Activated CD4-positive, alpha-beta T cell treated with anti-CD3 and anti-CD28 coated beads for 24 hours (primary cell): ENCODE measurements at places on chromosomes 3 and 15.

GRCh38 chr15:41483115-41483514, 10.6 kb upstream of the ITPKA start:
- no peak for DNase-seq

DNA sequence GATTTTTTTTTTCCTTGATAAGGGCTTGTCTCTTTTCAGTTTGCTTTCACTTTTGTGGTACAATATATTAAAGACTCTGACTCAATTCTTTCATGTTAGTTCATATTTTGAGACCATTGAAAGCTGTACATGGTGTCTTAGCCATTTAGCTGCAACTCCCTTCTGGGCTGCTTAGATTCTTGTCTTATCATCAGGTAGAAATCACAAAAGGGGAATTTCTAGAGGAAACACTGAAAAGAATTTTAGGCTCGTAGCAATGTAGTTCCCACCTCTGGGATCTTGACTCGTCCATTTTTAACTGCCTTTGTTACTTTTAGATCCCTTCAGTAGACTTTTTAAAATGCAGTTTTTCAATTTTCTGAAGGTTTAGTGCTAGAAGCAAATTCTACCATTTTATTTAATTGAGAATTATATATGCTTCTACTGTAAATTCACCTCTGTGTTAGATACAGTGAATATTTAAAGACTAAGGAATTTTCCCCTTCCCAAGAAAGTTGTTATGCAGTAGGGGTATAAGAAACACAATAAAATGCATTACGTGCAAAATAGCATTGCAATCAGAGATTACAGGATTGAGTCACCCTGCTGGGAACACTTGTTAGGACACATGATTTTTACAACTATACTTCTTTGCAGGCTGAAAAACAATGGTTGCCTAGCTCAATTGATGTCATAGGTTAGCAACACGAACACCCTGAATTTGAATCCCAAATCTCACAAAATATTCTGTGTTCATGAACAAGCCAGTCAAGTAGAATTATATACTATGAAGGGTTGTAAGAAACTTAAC, 772.7 kb downstream of the PDCD6IP start:
- no peak for DNase-seq

- DNase-seq, result no peak
Measured at GRCh38 chr3:46090161-46090591, 62.9 kb upstream of the XCR1 start.

- peak; percentile 5 for DNase-seq
Measured at GRCh38 chr15:38252481-38253350, at the start of gene SPRED1. TSS of gene SPRED1 (plus strand) at chr15:38252836. CDS start at chr15:38253186, 350 bp downstream.

GRCh38 chr3:191076903-191077552, 122.0 kb upstream of the OSTN start:
- DNase-seq, result no peak

DNA sequence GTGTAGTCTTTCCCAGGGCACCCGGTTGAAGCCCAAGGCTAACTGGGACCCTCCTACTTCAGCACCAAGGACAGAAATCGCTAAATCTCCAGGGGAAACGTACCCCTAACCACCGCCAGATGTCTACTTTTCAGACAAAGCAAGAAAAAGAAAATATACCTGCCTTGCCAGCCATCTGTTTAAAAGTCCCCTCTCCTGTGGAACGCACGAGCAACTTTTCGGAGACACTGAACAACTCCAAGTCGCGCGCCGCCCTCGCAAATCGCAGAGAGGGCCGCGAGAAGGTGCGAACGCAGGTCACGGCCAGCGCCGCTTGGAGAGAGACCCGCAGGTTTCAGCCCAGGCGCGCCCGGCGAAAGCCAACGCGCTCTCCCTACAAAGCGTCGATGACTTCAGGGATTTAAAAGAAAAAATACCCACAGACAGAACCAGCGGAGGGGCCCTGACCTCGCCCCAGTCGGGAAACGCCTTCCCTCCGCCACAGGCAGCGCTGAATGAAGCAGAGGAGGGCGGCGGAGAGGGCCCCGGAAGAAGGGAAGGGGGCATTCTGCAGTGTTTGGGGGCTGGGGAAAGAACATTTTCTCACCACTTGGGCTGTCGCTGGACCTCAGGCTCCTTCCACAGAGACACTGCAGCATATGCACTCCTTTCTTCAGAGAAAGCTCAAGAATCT, 213.1 kb downstream of the FGF12 start:
- DNase-seq, result no peak

- DNase-seq, result peak; percentile 4
Measured at GRCh38 chr3:190120269-190121060, at the start of gene P3H2. TSS of gene P3H2 (minus strand) at chr3:190120897. CDS start at chr3:190120731, 166 bp downstream.

DNA sequence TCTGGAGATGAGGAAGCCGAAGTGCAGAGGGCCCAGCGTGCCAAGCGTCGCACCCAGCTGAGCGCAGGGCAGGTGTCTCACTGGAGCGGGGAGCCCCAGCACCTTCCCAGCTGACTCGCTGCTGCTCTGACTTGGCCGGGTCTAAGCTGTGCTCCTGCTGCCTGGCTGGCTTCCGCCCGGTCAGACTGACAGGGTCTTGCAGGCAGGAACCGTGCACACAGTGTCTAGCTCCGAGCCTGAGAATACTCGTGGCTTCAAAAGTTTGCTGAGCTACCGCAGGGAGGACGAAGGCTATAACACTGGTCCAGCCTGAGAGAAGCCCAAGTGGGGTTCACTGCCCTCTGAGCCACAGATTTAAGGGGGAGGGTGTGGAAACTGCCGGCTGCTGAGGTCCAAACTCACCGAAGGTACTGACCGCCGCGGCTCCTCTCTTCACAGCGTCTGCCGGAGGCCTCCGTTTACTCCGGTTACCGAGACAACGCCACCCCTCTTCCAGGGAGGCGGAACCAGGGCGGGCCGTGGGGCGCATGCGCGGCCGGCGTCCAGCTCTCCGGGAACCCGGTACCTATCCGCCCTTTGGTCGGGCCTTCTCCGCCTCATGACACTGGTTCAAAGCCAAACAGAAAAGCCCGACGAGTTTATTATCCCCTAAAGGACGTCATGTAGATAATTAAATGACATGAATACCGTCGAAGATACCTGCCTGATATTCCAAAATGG, at the start of gene CFAP44:
TSS of gene CFAP44 (minus strand) at position 443 of the 720 bp plus-strand sequence. CDS start 7,829 bp downstream, outside the sequence.
- DNase-seq, result peak; percentile 27

DNA sequence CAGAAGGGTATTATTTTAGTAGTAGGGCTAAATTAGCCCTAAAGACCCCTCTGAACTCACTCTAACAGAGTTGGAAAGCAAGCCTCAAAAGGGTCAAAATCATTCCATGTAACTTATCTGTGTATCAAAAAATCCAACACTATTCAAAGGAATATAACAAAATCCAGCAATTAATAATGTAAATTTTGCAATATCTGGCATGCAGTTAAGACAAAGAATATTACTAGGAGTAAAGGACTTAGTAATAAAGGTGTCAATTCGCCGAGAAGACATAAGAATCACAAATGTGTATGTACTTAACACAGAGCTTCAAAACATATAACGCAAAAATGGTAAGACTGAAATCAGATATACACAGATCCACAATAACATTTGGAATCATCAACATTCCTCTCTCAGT, 71.2 kb upstream of the PFN2 start:
- no peak for DNase-seq

GRCh38 chr15:82132742-82133141, 86.9 kb upstream of the MEX3B start:
- DNase-seq, result no peak

DNA sequence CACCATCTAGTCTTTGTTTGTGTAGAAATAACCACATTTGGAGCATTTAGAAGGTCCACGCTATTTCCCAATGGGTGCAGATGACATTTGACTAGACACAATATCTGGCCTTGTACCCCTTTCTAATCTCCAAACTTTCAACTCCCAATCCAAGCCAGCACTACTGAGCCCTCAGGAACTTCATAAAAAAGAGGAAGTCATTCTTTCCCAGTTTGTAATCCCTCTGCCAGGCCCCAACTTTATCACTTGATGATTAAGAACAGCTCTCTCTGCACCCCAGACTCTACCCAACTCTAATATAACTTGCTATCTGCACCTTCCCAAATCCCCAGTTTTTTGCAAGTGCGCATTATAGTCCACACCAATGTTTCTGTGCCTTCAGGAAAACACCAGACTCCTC, 170.2 kb downstream of the KCNMB2 start:
- DNase-seq, result no peak

DNA sequence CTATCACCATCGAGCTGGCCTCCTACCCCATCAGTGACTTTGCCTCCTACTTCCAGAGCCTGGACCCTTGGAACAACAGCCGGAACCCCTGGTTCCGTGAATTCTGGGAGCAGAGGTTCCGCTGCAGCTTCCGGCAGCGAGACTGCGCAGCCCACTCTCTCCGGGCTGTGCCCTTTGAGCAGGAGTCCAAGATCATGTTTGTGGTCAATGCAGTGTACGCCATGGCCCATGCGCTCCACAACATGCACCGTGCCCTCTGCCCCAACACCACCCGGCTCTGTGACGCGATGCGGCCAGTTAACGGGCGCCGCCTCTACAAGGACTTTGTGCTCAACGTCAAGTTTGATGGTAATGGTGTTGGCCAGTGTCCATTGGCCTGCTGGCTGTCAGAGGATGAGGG, 6.1 kb downstream of the GRM2 start:
- DNase-seq, result no peak

DNA sequence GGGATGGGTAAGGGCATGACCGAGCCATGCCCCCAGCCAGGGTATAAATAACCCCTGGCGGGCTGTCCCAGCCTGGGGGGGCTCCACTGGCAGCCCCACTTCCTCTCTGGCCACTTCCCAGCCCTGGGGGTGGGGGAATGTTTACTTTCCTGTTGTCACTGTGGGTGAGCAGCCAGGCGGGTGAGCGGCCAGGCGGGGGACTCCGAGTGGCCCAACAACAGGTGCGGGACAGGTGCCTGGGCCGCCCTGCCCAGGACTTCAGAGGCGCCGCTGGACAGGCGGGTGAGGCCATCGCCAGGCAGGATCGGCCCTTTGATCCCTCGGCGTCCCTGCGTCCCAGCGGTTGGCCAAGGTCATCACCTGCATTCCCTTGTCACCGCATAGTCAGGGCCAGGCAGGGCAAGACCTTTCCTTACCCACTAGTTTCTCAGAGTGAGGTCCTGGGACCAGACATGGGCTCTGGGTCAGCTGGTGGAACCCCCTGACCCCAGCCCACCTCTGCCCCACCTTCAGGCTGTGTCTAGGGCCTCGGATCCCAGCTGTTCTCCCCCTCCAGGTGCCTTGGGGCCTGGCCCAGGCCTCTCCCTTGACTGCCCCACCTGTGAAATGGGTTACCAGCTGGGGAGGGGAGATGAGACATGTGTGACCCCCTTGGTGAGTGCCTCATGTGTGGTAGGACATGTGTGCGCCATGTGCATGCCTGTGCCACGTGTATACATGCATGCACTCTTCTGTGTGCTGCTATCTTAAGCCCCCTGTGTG, 16.6 kb downstream of the SEMA3F start:
- DNase-seq, result no peak
